Suprapubic skin (tissue), 4 donors: ENCODE measurements at places on chromosomes 12 and 14.

- no peak overlapping the region for H3K4me3 ChIP-seq
- DNase-seq: no peak
These were observed 15.2 kb upstream of the RNASE12 start for GRCh38 chr14:20606190-20606901.

GRCh38 chr12:68200854-68201253, 24.8 kb downstream of the IL26 start:
- peaks cover 2% of the 10 kb centered on the region for H3K27me3 ChIP-seq
- H3K36me3 ChIP-seq: no peaks in the 10 kb centered on the region
- DNase-seq: no peak
- no peak overlapping the region for H3K4me3 ChIP-seq
- no peaks in the 10 kb centered on the region for H3K4me1 ChIP-seq

DNA sequence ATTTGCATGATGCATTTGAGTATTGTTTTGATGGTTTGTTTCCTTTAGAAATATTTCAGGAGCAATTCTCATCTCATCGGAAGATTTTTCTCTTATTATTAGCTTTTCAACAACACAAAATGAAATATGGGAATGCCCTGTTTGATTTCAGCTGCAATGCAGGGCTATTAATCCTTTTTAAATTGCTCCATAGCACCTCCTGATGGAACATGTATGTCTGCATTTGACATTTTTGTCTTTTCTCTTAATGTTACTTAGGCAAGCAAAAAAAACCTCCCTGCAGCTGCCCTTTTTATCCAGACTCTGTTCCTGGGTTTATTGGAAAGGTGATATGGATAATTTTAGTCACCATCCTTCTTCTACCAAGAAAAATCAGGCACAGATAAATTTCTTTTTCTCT, 895.8 kb downstream of the RPS29 start:
- no peaks in the 10 kb centered on the region for H3K4me1 ChIP-seq
- no peaks in the 10 kb centered on the region for H3K36me3 ChIP-seq
- no peak overlapping the region for H3K27ac ChIP-seq
- no peaks in the 10 kb centered on the region for H3K27me3 ChIP-seq
- no peak for DNase-seq

DNA sequence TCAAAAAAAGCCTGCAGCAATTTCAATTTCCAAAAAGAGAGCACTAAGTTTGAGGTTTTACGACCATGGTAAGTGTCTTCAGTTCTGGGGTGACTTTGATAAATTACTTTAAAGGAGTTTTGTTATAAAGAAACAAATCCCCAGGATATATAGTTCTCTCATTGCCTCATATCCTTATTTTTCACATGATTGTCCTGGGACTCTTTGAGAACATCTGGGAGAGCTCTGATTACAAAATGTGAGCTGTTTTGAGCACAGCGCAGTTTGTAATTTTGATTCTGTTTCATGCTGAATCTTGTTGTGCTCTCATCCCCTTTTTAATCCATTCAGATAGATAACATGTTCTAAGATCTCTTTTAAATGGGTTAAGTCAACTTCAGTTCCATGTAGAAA, 67.7 kb upstream of the DCN start:
- no peak for DNase-seq
- no peak overlapping the region for H3K4me3 ChIP-seq

DNA sequence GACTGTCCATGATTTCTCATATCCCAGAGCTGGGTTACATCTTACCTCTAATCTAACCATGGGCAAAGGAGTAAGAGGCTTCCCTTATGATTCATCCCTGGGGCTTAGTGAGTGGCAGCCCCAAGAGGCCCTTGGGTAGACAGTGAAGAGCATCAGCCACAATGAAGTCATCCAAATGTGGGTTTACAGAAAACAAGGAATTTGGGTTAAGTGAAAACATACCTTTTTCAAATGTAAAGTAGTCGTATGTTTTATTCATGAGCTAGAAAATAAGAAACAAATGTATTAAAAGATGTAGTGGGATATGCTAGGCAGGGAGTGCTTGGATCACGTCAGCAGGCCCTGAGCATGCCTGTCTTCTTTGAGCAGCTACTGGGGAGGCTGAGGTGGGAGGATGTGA, 54.0 kb upstream of the ELK3 start:
- no peaks in the 10 kb centered on the region for H3K36me3 ChIP-seq
- H3K4me3 ChIP-seq: no peak overlapping the region
- H3K4me1 ChIP-seq: peaks cover 6% of the 10 kb centered on the region
- H3K27ac ChIP-seq: no peak overlapping the region

DNA sequence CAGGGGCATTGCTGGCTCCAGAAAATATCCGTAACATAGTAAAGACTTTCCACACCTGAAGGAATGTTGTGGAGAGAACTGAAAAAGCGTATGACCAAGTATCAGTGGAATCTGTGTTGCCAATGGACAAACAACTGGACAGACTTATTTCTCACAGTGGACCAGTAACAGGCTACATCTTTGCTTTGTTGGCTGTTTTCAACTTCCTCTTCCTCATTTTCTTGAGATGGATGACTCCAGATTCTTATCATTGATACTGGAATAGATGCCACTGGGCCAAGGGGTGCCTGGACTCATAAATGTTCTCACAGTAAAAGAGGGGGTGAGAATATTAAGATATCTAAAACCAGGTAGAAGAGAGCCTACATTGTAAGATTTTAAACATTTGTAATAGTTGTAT, 6.4 kb downstream of the GAS2L3 start:
- H3K4me3 ChIP-seq: no peak overlapping the region
- no peaks in the 10 kb centered on the region for H3K36me3 ChIP-seq
- H3K27ac ChIP-seq: no peak overlapping the region
- no peaks in the 10 kb centered on the region for H3K27me3 ChIP-seq
- H3K4me1 ChIP-seq: peaks cover 3% of the 10 kb centered on the region
